ENCODE measurements at places on chromosomes 5 and 9.

- DNase-seq = no peak
Measured at GRCh38 chr5:151264113-151264512, 11.1 kb downstream of the GM2A start.

DNA sequence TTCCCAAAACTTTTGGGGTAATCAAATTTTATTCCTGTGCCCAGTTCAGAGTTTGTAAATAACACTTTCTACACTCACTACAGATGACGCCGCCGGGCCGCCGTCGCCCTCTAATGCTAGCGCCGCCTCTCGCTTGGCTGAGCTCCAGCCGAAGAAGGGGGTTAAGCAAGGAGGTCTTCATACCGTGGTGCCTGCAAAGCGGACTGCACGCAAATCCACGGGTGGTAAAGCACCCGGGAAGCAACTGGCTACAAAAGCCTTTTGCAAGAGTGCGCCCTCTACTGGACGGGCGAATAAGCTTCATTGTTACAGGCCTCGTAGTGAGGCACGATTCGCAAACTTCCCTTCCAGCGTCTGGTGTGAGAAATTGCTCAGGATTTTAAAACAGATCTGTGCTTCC, 280.4 kb downstream of the MEF2C start:
- DNase-seq = no peak

DNA sequence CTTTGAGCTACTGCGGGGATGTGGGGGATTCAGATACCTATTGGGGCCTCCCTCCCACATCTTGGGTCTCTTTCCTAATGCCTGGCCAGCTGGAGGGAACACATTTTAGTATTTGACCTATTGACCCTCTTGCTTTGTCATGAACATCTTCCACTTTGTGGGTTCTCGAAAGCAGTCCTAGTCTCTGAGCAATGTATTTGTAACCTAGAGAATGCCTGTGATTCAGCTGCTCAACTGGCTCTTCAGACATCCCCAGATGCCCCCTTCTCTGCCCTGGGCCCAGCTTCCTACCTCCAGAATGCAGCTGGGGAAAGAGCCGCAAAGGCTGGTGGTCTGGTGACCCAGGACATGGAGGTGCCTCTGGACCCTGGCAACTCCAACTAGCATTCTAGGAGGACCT, 32.2 kb downstream of the APTX start:
- DNase-seq = no peak

- DNase-seq = no peak
Measured at GRCh38 chr5:143403334-143403592, 223 bp downstream of the NR3C1 start.

DNA sequence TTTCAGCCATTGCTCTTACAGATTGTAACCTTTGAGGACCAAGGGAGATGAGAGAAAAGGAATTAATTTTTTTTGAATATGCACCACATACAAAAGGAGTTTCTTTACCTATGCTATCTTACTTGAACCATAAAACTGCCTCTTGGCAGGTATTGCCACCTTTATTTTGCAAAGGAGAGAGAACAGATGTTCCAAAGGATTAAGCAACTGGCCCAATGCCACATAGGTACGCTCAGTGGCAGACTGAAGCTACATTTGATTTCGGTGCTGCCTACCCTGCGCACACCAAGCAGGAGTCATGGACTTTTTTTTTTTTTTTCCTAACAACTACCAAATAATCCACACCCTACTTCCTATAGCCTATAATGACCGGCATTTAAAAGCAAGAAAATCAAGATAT, 43.1 kb downstream of the SAXO1 start:
- DNase-seq = no peak

- DNase-seq = no peak
Measured at GRCh38 chr5:135008981-135009735, 24.9 kb downstream of the PITX1 start.

DNA sequence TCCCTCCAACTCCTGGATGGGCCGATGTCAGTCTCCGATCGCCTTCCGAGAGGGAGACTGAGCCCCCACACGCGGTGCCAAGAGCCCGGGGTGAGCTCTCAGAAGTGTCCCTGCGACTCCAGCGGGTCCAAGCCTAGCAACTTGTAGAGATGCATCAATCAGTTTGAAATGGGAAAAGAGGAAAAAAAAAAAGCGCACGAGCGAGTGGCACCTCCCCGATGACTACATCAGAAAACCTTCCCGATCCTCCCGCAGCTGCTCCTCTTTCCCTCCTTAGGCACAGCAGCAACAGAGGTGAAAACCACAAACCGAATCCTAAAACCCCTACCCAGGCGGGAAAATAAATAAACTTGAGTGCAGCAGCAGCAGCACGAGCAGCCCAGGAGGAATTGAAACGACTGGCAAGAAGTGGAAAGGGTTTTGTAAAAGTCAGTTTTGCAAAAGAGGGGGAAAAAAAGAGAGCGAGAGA, 1.0 kb upstream of the EFNA5 start:
- no peak for DNase-seq

- DNase-seq = no peak
Measured at GRCh38 chr9:12318732-12319685, 374.2 kb upstream of the TYRP1 start.

- DNase-seq = no peak
Measured at GRCh38 chr9:85569988-85570387, 171.8 kb downstream of the AGTPBP1 start.

GRCh38 chr9:14432666-14433350, 118.9 kb upstream of the NFIB start:
- no peak for DNase-seq

GRCh38 chr9:92917176-92917800, 30.0 kb upstream of the FGD3 start:
- DNase-seq = no peak

- DNase-seq = no peak
Measured at GRCh38 chr5:962801-963200, 45.8 kb upstream of the NKD2 start.

DNA sequence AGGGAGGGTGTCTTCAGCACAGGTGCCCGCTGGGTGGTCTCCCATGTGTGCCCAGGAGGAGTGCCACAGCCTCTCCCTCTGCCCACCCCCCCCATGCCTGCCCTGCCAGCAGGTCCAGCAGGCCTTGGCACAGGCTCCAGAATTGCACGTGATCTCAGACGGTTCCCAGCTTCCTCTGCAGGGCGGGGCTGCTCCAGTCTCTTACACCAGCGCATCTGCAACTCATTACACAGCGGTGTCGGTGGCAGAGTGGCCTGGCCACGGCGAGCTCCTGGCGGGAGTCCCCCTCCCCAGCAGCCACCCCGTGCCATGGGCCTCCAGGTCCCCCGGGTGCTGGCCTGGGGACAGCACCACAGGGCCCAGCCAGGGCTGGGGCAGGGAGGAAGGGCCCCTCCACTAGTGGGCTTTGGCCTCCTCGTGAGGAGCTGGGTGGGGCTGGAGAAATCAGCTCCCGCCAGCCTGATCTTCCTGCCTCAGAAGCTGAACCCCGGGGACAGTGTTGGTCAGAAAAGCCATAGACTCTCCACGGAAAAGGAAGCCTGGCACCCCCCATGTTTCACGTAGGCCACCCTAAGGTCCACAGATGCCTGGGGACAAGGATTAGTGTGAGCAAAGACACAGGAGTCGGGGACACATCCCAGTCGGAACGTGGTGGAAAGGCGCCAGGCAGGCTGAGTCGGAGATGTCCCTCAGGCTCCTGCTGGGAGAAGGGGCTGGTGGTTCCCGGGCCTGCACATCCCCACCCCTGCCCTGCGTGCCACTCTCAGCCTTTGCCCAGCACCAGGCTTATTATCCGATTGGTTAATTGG, 40.2 kb downstream of the RXRA start:
- DNase-seq = no peak

- no peak for DNase-seq
Measured at GRCh38 chr5:14028938-14029584, 84.6 kb upstream of the DNAH5 start.
